ENCODE measurements at places on chromosomes 12 and 14.

- no peak for DNase-seq
Observed at GRCh38 chr14:53824061-53824460, 132.6 kb downstream of the BMP4 start.

GRCh38 chr14:61474015-61474414 is 152.6 kb downstream of the PRKCH start:
- DNase-seq = no peak

DNA sequence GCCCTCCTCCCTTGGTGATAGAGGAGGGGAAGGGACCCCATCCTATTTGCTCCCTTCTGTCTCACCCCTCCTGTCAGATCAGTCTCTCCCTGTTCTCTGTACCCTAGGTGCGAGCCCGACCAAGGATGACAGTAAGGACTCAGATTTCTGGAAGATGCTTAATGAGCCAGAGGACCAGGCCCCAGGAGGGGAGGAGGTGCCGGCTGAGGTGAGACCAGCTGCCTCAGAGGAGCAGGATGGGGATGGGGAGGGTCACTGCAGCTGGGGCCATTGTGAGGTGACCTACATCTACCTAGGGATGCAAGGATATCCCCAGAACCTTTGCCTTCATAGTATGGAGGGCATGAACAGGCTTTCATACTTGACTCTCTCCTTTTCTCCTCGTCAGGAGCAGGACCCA is 22.2 kb downstream of the AGAP2 start:
- DNase-seq = no peak

DNA sequence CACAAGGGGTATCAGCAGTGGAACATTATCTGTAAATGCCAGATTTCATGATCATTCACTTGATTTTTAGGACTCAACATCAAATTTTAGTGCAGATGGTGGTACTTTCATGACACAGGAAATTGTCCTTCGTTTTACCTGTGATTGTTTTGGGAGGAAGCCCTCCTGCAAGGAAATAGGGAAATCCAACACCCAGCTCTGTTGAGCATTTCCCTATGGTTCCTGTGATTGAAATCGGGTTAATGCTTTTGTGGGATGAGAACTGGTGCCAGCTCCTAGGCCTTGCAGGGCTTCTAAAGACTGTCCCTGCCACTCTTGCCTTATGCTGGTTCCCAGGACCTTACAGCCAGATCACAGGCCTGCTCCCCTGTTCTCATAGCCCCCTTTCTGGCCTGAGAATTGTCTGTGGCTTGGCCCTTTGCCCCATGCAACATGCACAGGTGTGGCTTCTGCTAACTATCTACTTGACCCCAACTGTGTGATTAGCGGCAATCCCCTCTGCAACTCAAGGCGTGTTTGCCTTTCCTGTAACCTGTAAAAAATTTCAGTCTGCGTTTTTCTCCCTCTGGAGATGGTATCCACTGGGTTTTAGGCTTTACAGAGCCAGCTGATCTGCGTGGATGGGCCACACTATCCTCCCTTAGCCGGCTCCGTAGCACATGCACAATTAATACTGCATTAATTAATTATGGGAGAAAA is 112.5 kb downstream of the ETV6 start:
- no peak for DNase-seq

GRCh38 chr14:50797250-50798047 is 33.5 kb downstream of the NIN start:
- no peak for DNase-seq

DNA sequence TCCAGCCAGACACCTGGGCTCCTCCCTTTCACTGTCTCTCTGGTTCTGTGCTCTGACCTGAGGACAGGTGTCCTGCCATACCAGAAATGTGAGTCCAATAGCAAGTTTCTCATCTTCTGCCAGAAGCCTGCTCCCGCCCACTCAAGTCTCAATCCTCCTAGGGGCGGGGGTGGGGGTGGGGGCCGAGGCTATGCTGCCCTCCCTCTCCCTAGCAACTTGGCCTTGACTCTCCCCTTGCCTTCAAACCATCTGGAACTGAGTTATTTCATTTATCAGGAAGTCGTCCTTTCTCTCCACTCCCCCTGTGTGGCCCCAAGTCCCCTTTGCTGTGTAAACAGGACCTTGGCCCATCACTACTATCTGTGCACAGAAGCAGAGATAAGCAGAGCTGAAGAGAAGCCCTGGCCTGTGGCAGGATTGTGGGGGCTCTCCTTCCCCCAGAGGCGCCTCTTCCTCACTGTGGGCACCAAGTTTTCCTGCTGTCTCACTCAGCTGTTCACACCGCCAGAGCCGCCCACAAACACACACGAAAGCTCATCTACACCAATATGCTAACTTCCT is 117.1 kb downstream of the DPF3 start:
- DNase-seq = no peak

- no peak for DNase-seq
Observed at GRCh38 chr14:21352587-21352986, 31.2 kb downstream of the SUPT16H start.

- DNase-seq = no peak
Observed at GRCh38 chr12:117685110-117685926, 283.5 kb downstream of the KSR2 start.

All from activated naive CD8-positive, alpha-beta T cell treated with anti-CD3 and anti-CD28 coated beads for 36 hours (primary cell).